Renal cortex interstitium (tissue), 15 donors: ENCODE measurements at places on chromosomes 7 and 10. TPM values are rescaled to one million over a fixed set of nuclear protein-coding genes. Genes with fewer than 3 reads are reported as not detected.
A peak's percentile ranks its signal among the peaks of the same experiment; 100 is the strongest.

DNA sequence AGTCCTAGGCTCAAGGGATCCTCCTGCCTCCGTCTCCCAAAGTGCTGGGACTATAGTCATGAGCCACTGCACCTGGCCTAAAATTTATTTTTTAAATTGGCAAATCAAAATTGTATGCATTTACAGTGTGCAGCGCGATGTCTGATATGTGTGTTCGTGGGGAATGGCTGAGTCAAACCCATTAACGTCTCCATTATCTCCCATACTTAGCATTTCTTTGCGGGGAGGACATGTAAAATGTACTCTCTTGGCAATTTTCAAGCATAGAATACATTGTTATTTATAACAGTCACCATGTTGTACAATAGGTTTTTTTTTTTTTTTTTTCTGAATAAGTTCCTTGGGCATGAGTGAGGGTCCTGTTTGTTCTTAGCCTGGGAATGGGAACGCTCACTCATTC, 3.8 kb downstream of the TMEM184A start:
- DNase-seq, result no peak

- DNase-seq, result no peak
Observed at GRCh38 chr10:31073211-31073610, 41.5 kb upstream of the ZNF438 start.

DNA sequence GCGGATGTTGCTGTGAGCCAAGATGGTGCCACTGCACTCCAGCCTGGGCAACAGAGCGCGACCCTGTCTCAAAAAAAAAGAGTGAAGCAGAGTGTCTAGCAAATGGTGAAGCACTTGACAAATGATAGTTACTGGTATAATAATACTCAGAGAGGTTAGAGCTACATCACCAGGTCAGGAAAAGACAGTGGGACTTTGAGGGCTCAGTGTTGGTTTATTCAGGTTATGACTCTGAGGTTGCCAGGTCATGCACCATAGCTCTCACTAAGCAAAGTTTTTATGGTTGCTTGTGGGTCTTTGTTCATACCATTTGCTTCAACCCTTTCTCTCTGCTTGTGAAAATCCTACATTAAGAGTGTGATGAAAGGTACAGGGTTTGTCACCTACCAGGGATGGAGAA, 13.6 kb downstream of the MRPS33 start:
- no peak for DNase-seq

DNA sequence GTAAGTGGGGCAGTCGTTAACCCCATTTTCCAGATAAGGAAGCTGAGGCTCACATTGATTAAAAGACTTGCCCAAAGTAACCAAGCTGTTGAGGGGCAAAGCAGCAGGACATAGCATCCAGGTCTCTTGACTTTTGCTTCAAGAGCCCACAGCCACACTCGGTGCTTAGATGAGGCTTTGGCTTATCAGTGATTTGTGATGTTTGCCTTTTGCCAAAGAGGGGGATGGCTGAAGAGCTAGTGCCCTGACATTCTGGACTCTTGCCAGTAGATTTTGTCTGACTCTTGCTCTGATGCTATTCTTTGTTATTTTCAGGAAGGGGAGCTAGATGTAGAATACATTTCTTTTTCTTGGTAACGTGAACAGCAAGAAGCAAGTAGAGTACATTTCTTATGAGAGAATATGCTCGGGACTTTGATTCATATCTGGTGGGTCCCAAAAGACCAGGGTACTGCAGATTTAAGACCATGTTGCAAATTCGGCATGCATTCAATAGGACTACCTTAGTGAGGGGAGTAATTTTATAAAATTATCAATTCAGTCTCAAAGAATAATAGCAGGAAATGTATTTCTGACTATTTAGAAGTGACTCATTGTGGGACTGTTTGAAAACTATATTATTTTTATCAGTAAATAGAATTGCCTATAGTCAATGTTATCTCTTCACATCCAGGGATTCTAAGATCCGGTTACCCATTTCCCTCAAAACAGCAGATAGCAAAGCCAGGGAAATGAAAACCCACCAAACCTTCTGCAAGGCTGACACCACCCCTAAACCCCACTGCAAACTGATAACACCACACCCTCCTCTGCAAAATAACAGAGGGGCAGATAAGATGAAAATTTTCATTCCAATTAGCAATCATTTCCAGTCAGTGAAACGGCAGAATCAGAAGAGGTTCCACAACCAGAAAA, 180.0 kb upstream of the BMPER start:
- DNase-seq, result no peak

- no peak for DNase-seq
Observed at GRCh38 chr10:113431398-113432160, 121.3 kb upstream of the HABP2 start.

GRCh38 chr7:81883801-81884393, 114.0 kb upstream of the HGF start:
- no peak for DNase-seq

DNA sequence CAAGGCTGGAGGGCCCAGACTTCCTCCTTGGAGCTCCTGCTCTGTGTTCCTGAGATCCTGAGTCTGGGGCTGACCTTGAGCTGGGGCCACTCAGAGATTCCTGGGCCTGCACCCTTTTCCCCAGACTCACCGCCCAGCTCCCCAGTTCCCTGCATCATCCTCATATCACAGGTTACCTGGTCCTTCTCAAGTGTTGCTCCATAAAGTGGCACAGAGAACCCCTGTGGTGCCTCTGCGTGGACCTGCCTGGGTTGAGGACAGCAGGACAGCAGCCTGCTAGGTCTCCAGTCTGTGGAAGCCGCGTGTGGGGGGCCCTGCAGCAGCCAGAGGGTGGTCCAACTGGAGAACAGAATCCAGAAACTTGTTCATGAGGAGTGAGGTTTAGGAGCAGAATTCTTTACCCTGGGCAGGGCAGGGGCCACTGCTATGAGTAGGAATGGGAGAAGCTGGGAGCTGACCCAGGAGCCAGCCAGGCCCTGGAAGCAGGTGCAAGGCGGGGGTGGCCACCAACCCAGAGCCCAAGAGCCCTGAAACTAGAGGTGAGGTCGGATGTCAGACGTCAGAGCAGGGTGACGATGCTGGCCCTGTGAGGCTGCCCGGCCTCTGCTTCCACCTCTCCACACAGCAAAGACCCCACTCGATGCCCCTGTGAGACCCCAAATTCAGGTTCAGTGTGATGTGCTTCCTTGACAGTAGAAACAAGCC, 299.4 kb downstream of the TCERG1L start:
- no peak for DNase-seq

DNA sequence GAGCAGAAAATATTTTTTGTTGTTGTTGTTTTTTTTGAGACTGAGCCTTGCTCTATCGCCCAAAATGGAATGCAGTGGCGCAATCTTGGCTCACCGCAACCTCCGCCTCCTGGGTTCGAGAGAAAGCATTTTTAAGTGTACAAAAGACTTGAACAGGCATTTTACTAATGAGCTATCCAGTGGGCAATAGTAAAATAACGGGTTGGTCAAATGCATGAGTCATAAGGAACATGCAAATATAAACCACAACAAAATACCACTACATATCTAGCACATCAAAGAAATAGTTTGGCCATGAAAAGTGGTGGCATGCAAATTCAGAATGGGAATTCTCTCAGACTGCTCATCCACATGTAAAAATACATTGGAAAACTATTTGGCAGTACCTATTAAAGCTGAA, 71.7 kb upstream of the TMEM106B start:
- DNase-seq, result no peak

DNA sequence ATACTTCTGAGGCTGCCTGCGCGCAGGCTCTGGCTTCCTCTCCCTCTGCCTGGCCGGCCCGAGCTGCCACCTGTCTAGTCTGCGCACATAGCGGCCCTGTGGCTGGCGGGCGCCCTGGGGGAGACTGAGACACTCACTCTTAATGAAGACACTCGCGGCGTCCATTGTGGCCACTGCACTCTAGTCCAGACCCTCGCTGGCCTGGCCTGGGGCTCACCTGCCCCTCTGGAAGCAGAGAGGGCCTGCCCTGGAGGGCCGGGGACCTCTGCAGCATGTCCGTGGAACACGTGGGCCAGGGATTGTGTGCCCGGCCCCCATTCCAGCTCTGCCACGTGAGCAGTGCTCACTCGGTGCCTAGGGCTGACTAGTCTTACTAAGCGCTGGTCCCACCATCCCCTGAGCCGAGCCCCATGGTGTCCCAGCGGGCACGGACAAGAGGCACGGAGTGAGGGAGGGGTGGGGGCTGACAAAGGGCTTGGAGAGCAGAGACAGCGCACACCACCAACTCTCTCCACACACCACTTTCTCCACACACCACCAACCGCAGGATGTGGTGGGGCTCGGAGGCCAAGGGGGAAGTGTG, 149.3 kb downstream of the ELFN1 start:
- no peak for DNase-seq

DNA sequence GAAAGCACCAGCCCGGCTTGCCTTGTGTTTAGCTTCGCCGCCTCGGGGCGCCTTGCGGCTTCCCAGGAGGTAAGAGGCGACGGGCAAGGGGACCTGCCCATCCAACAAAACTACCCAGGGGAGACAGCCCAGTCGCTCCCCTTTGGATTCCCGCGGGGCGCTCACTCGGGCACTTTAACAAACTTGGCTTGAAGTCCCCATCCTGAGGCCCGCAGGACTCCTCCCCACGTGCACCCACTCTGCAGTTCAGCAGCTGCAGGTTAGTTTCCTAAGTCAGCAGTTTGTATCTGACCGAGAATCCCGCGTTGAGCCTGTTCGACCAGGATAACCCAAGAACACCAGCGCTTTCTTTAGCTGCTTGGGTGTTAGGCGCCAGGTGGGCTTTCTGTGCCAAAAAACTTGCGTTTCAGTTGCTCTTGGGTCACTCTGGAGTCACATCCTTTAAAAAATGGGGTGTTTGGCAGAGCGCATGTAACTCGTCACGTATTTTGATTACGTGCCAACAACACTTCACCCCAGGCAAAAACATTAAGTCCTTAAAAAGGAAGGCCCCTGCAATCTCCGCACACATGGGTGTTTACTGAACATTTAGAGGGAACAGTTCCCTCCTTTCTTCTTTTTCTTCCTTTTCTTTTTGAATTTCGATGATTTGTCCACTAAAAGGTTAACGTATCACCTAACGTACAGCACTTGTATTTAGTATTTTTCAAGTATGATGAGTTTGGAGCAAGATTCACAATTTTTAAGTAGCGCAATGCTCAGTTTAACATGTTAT, 876 bp downstream of the DNAH11 start:
- DNase-seq, result peak; percentile 30

DNA sequence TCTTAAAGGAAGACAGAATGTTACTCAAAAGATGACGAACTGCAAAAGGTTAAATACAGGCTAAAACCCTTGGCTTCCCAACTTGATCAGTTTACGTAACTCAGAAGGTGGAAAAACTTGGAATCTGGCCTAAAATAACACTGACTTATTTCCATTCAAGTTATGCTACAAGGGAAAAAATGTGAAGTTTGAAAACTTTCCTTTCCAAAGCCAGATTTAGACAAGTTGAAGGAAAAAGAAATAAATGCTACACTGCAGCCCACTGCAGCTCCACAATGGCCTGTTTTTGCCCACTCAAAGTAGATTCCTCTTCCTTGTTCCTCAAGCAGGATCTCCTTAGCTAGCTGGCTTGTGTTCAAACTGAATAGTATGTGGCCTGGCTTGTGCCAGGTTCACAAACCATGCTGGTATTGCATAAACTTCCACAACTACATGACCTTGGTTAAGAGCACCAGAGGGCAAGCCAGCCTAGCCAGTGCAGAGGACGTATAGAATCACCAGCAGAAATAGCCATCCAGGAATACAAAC, 166.2 kb downstream of the CPEB3 start:
- DNase-seq, result no peak

GRCh38 chr10:125661941-125662515, 20.9 kb downstream of the TEX36 start:
- DNase-seq, result no peak

GRCh38 chr10:110695539-110695886, 51.4 kb downstream of the RBM20 start:
- DNase-seq, result no peak

DNA sequence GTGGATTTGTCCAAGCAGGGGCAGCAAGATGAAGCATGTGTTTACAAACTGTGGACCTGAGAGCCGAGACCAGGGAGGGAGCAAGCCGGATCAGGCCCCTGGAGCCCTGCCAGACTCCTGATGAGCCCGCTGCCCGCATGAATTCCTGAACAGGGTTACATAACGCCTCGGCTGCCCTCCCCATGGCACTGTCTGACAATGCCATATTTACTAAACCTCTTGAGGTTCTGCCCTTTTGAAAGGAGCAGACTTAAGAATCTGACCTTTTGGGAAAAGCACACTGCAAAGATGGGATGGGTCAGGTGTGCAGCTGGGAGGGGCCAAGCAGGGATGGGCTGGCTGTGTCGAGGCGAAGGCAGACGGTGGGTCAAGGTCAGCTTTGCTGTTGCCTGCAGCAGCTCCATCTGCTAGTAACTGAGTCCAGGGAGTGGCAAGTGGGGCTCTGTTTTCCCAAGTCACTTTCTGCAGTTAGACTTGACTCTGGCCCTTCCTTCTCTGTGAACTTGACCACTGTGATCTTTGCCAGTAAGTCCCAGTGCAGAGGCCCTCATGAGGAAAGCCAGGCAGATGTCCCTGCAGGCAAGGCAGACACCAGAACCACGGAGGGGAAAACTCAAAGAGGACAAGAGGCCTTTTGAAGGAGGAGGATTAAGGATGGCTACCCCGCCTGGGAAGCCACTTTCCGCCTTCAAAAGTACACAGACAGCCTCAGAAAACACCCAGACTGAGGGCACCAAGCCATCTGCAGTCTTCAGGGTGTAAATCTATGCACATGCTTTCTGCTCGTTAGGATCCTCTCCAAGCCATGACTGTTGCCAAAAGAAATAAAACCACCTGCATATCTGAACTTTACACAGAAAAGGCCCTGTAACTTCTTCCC, 175.8 kb downstream of the TNS3 start:
- DNase-seq, result no peak

DNA sequence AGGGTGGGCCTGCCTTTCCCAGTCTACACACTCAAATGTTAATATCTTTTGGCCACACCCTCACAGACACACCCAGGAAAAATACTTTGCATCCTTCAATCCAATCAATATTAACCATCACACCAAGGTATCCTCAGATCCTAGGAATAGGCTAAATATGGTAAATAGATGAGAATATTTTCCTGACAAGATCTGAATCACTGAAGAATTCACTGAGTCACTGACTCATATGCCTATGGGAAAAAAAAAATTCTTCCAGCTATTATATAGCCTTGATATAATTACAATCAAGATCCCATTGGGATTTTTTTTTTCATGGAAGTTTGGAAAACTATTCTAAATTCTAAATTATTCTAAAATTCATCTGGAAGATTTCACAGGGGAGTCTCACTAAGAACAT, 65.8 kb downstream of the INHBA start:
- DNase-seq, result no peak

GRCh38 chr7:141097430-141097829, 23.6 kb downstream of the TMEM178B start:
- DNase-seq, result peak; percentile 5

DNA sequence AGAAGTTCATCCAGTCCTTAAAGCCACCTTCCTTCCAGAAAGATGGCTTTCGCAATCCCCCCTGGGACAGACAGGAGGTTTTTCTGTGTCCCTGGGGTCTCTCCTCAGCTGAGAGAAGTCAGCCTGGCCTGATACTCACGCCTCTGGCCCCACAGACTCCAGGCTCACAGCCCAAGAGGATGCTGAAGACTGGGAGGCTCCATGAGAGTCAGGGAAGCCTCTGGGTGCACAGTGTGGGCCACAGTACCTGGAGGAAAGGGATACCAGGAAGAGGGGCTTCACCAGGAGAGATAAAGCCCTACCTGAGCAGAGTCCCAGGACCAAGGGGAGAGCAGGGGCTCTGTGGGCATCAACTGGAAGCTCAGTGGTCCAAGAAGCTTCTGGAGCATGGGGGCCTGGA, 324.4 kb downstream of the GRID1 start:
- DNase-seq, result no peak

Gene LDB3
- 1.9 TPM for polyA plus RNA-seq

Gene GALNT17
- 4.0 TPM for polyA plus RNA-seq

Gene CHCHD2
- polyA plus RNA-seq, result 284 TPM

Gene UBE2H
- 126 TPM for polyA plus RNA-seq

Gene ATOH7
- polyA plus RNA-seq, result 1.2 TPM

Gene CHAT
- not detected for polyA plus RNA-seq

Gene LMBR1
- 45.2 TPM for polyA plus RNA-seq

Gene ASB10
- not detected for polyA plus RNA-seq
